ENCODE measurements at places on chromosomes 6 and 20.

DNA sequence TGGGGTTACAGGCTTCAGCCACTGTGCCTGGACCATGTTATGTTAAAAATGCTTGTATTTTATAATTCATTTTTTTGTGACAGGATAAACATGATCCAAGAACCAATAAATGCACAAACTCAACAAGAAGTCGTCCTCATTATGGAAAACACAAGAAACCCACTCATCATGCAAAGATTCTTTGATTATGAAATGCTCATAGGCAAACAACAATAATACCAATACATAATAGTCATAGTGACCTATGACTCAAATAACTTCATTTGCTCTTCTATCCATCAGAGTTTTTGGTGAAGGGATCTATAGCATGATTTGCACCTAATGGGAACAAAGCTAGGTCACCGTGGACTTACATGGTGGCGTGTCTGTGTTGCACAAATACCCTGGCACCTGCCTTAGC, 217.1 kb upstream of the THEMIS start:
- DNase-seq = no peak

GRCh38 chr6:116265041-116265829, 11.4 kb upstream of the TSPYL4 start:
- DNase-seq = peak; percentile 83

DNA sequence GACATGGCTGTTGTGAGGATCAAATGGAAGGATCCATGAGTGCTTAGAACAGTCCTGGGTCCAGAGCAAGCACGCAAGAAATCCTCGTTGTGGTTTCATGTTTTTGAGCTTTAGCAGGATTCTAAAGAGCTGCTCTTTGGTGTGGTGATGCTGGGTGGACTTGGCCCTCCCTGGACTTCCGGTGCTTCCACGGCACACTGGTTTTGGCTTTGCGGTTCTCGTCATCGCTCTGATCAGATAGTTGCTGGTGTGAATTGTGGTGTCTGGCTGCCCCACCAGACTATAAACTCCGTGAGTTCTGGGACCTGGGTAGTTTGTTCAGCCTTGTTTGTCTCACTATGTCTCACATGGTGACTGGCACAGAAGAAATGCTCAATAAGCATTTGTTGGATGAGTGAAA, 3.3 kb downstream of the HNF4A start:
- DNase-seq = no peak

- no peak for DNase-seq
Observed at GRCh38 chr6:116402108-116402937, 31.6 kb downstream of the DSE start.

GRCh38 chr6:154447954-154448353, 62.5 kb downstream of the CNKSR3 start:
- no peak for DNase-seq

GRCh38 chr6:131950767-131951575, at the start of gene CCN2:
Gene CCN2 (minus strand): TSS chr6:131951372. CDS start chr6:131951172, 200 bp downstream.
- DNase-seq = peak; percentile 89

DNA sequence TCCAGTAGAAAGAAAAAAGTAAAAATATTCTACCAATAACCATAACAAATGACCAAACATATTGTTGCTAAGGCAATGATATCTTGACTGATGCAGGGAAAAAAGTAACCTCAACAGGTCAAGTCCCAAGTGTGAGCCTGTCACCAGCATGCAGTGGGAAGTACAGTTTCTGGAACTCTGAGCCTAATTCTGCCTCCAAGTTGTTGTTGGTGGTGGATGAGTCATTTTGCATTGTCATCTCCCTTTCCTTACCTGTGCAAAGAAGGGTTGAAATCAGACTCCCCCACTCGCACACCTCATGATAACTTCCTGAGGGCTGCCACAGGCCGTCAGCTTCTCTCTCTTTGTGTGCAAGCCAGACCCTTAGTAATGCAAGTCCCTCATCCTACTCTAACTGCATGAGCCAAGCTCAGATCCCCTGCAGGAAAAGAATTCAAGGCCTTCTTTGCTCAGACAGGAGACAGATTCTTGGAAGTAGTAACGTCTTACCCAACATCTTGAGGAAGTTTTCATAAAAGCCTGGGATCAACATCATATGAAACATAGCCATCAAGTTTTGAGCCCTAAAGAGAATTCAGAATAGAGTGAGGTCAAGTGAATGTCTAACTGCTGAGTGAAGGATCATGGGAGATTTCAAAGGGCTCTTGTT, 207.6 kb upstream of the FOXA2 start:
- DNase-seq = peak; percentile 81
